Activated T-cell treated with anti-CD3 and anti-CD28 coated beads, Interleukin-2, amount 50 U/mL, for 1 hour (primary cell): ENCODE measurements at places on chromosomes 5 and 9.

GRCh38 chr5:10214041-10214440 lies 35.6 kb downstream of the ATPSCKMT start:
- no peak for DNase-seq

DNA sequence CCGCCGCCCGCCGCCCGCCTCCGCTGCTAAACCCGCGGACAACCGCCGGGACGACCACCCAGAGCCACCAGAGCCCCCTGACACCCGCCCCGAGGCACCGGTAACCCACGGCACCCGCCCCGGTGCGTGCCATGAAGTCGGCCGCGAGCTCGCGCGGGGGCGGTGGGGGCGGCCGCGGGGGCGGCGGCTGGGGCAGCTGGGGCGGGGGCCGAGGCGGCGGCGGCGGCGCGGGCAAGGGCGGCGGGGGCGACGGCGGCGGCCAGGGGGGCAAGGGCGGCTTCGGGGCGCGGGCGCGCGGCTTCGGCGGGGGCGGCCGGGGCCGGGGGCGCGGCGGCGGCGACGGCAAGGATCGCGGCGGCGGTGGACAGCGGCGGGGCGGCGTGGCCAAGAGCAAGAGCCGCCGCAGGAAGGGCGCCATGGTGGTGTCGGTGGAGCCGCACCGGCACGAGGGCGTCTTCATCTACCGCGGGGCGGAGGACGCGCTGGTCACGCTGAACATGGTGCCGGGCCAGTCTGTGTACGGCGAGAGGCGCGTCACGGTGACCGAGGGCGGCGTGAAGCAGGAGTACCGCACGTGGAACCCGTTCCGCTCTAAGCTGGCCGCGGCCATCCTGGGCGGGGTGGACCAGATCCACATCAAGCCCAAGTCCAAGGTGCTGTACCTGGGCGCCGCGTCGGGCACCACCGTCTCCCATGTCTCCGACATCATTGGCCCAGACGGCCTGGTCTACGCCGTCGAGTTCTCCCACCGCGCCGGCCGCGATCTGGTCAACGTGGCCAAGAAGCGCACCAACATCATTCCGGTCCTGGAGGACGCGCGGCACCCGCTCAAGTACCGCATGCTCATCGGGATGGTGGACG lies 499 bp downstream of the FBLL1 start:
- no peak for DNase-seq

- DNase-seq: no peak
Measured at GRCh38 chr9:109477258-109478050, 20.7 kb downstream of the PTPN3 start.

GRCh38 chr9:135343837-135344522 lies 135.6 kb upstream of the PPP1R26 start:
- DNase-seq: peak; percentile 44

GRCh38 chr9:82456642-82457041 lies 468.1 kb downstream of the SPATA31D1 start:
- DNase-seq: no peak

DNA sequence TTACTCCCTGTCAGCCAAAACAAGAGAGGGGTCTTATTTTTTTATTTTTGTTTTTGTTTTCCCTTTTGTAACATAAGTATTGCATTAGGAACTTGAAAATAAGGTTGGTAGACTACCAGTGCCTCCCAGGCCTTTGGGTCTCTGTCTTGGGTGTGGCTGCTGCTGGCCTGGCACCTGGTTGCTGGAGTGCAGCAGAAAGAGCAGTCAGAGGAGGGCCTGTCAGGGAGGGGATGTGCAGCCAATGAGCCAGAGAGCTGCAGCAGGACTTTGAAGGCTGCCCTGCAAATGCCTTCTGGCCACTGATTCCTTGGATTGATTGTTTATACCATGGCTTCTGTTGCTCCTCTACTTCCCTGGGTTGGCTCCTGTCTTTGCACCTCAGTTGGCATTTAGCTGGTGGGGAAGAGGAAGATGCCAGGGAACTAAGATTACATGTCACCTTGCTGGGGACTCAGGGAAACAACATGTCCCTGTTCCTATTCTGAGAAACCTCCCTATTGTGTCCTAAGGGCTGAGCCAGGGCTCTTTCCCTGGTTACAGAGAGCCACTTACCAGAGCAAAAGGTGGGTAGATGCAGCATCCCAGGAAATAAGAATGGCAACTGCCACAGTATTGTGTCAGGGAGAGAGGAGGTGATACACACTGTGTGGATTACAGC lies 66.6 kb downstream of the ANGPTL2 start:
- DNase-seq: no peak

DNA sequence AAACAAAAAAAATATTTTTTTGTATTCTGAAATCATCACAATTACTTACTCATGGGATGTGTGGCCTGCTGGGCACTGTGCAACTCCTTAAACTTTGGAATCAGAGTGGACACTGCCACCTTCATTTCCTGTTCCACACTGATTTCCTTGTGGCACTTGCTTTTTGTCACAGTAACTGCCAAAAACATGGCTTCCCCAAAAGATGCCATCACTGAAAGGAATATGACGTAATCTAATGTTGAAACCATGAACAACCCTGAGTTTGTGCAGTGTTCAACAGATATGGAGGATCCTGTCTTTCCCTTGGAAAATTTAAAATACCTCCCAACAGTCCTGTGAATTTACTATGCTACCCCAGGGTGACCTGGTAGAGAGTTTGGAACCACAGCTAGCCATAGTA lies 12.6 kb upstream of the IL12B start:
- no peak for DNase-seq

GRCh38 chr9:130451509-130452388 lies 7.0 kb downstream of the ASS1 start:
- DNase-seq: no peak

DNA sequence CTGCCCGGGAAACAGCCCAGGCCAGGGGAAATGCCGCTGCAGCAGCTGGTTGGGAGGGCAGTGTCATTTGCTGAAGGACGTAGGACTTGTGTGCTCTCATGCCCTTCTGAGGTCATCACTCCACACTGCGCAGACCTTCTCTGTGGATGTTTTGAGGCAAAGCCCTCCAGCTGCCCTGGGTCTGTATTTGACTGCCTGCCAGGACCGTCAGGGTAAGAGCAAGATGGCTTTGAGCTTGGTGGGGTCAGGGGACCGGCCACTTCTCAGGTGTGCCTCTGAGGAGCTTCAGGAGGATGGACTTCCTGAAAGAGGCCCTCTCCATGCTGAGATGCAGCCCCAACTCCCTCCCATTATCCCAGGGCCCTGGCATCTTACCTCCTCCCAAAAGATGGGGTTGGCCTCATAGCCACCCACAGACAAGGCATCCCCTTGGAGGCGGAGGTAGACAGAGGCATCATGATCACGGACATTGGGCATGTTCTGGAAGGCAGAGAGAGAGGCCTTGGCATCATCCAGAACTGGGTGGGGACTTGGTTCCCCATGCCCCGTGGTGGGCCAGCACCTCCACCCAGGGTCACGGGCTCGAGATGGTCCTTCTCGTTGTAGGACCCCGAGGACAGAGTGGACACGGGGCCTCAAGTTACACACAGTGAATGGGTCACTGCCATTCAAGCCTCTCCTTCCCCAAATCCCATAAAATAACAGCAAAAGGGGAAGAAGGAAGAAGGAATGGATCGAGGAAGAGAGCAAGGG lies 19.4 kb downstream of the SARDH start:
- DNase-seq: peak; percentile 10

- DNase-seq: no peak
Measured at GRCh38 chr5:72180925-72181324, 73.7 kb downstream of the MAP1B start.

GRCh38 chr5:102782217-102782872 lies 27.2 kb downstream of the PAM start:
- DNase-seq: no peak

DNA sequence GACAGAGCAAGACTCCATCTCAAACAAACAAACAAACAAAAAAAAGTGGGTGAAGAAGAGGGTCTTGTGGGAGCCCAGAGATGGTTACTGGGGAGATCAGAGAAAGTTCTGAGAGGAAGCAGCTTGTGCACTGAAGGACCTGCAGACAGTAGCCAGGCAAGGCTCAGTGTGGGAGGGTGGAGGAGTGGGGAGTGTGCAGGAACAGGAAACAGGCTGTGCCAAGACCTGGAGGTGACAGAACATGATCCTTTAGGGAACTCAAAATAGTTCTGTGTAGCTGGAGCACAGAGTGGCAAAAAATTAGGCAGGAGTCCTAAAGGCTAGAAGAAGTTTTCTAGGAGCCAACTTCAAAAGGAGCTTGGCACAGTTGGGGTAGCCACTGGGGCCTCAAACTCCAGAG lies 19.2 kb upstream of the NANS start:
- DNase-seq: no peak

DNA sequence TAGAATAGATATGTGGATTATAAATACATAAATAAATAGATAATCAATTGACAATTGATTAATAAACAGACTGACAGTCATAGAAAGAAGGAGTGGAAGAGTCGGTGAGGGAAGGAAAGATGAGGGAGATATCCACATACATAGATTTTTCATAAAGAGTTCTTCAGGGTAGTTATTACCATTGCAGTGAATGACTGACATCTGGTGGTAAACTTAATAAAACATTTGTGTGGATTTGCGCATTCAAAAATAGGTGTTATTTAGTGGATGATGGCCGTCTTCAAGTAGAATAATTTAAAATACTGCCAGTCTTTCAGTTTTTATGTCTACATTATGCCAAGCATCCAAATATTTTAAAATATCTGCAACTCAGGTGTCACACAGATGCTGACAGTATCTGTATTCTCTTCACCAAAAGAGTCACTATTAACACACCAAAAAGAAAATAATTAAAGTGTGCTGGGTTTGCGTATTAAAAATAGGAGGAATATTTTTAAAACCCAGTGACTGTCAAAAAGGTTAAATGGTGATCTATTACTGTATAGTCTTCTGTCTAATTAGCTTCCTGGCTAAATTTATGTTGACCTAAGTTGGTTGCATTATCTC lies 78.8 kb downstream of the GIN1 start:
- DNase-seq: no peak

- DNase-seq: no peak
Measured at GRCh38 chr5:119285070-119285916, 70.5 kb upstream of the TNFAIP8 start.

- no peak for DNase-seq
Measured at GRCh38 chr5:147565524-147565923, 55.7 kb upstream of the DPYSL3 start.
